ENCODE measurements at places on chromosomes 3 and 15. TPM values are rescaled to one million over a fixed set of nuclear protein-coding genes. Genes with fewer than 3 reads are reported as not detected.

DNA sequence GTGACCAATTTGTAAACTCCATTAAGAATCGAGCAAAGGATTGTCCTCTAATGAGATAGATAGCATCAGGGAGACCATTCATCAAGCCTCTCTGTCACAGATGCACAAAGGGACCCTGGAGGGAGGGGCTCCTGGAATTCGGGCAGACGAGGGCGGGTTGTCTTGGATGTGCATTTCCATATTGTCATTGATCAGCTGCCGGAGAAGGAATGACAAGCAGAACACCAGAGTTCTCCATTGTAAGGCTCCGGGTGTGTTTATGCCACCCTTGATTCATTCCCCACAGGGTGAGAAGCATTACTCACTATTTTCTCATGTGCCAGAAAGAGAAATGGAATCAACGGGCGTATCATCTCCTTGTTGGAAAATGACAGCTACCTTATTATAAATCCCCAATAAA is 167.5 kb downstream of the EBLN2 start:
- H3K27ac ChIP-seq = no peak overlapping the region
- H3K36me3 ChIP-seq = no peaks in the 10 kb centered on the region
- H3K4me3 ChIP-seq = no peak overlapping the region
- no peaks in the 10 kb centered on the region for H3K27me3 ChIP-seq
- no peak for DNase-seq

GRCh38 chr15:52143873-52144272 is 31.3 kb upstream of the BCL2L10 start:
- no peak for DNase-seq
- H3K27ac ChIP-seq = no peak overlapping the region
- no peak overlapping the region for H3K4me3 ChIP-seq
- H3K27me3 ChIP-seq = no peaks in the 10 kb centered on the region

- H3K36me3 ChIP-seq = no peaks in the 10 kb centered on the region
- DNase-seq = no peak
- H3K4me1 ChIP-seq = no peaks in the 10 kb centered on the region
- no peak overlapping the region for H3K4me3 ChIP-seq
- no peak overlapping the region for H3K27ac ChIP-seq
- no peaks in the 10 kb centered on the region for H3K27me3 ChIP-seq
Measured at GRCh38 chr3:118987477-118987876, 47.2 kb downstream of the IGSF11 start.

GRCh38 chr3:139123377-139124095 is 78.8 kb upstream of the PRR23C start:
- DNase-seq = no peak
- no peak overlapping the region for H3K27ac ChIP-seq
- H3K4me3 ChIP-seq = no peak overlapping the region
- H3K4me1 ChIP-seq = no peaks in the 10 kb centered on the region

- H3K27ac ChIP-seq = no peak overlapping the region
- H3K4me1 ChIP-seq = no peaks in the 10 kb centered on the region
- H3K4me3 ChIP-seq = no peak overlapping the region
- no peaks in the 10 kb centered on the region for H3K36me3 ChIP-seq
- H3K27me3 ChIP-seq = no peaks in the 10 kb centered on the region
- no peak for DNase-seq
Measured at GRCh38 chr15:80573606-80574005, 121.5 kb upstream of the ABHD17C start.

GRCh38 chr3:128794770-128795649 is 69.0 kb downstream of the RAB7A start:
- H3K4me3 ChIP-seq = no peak overlapping the region
- H3K36me3 ChIP-seq = peaks cover 37% of the 10 kb centered on the region
- H3K27ac ChIP-seq = peak overlapping the region; percentile 54
- H3K4me1 ChIP-seq = peaks cover 54% of the 10 kb centered on the region
- peak; percentile 76 for DNase-seq

Gene ZNF80
- polyA plus RNA-seq = 0.35 TPM

DNA sequence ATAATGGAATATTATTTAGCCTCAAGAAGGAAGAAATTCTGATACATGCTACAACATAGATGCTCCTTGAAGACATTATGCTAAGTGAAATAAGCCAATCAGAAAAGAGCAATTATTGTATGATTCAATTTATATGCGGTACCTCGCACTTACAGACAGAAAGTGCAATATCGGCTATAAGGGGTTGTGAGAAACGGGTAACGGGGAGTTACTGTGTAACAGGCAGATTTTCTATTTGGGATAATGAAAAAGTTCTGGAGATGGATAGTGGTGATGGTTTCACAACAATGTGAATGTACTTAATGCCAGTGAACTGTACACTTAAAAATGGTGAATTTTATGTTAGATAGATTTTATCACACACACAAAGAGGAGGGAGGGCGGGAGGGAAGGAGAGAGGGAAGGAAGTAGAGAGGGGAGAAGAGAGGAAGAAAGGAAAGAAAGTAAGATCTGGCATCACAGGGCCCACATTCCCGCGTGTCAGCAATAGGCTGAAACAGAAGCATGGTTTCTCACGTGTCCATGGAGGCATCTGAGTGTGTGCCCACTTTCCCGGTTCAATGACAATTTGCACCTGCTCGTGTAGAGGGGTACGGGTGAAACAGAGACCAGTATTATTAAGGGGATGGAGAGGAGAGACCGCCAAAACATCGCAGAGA is 700 bp upstream of the BLM start:
- no peak for DNase-seq
- H3K4me1 ChIP-seq = peaks cover 5% of the 10 kb centered on the region
- peak overlapping the region; percentile 75 for H3K4me3 ChIP-seq

DNA sequence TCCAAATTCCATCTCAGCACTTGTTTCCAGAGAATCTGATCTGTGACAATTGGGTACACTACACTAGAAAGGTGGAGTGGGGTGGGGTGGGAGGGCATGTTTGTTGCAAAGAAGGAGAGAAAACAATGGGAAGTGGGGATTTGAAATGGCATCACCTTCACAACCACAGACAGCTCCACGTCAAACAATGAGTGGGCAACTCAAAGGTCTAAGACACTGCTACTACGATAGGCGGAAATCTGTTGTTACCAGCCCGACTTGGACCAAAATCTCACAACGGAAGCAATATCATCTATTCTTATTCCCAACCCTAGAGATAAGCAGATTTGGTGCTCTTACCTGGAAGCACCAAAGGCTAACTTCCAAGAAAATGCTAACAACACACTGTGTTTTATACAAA is 3.3 kb downstream of the CYP19A1 start:
- no peak overlapping the region for H3K27ac ChIP-seq
- DNase-seq = no peak
- no peaks in the 10 kb centered on the region for H3K4me1 ChIP-seq
- H3K4me3 ChIP-seq = no peak overlapping the region
- H3K36me3 ChIP-seq = no peaks in the 10 kb centered on the region

Gene PRTG
- not detected for polyA plus RNA-seq

- H3K4me3 ChIP-seq = no peak overlapping the region
- no peaks in the 10 kb centered on the region for H3K36me3 ChIP-seq
- no peak overlapping the region for H3K27ac ChIP-seq
Measured at GRCh38 chr3:177615015-177615414, 417.7 kb upstream of the TBL1XR1 start.

DNA sequence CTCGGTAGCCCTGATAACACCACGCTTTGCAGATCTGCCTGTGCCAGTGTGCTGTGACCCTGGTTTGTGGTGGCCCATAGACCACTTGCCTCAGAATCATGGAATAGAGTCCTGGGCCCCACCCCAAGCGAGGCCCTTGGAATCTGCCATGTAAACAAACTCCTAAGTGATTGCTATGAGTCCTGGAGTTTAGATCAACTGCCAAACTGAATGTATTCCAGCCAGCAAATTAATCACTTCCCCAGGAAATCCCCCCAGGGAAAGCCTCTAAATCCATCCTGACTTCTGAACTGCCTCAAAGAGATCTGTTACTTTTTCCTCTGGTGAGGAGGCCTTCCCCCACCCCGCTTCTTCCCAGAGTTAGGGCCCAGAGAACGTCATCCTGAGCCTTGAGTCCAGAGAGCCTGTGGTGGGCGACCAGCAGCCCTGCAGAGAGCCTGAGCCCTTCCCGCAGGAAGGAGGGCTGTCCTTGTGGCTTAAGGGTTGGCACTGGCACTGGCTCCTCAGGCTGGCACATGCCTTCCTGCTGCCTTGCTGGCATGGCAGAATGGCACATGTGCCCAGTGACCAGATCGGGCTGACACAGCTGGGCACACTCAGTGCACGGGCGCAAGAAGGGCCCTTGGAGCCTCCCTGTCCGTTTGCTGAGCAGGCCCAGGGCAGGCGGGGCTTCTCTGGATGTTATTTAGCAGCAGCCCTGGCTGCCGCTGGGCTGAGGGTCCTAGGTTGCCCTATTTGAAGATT is 50.6 kb upstream of the PLXNA1 start:
- H3K4me1 ChIP-seq = no peaks in the 10 kb centered on the region
- H3K4me3 ChIP-seq = no peak overlapping the region
- H3K36me3 ChIP-seq = no peaks in the 10 kb centered on the region
- DNase-seq = no peak
- no peaks in the 10 kb centered on the region for H3K27me3 ChIP-seq
- H3K27ac ChIP-seq = no peak overlapping the region
